ENCODE measurements at places on chromosomes 4 and X.

- no peak for DNase-seq
These were observed 70.5 kb downstream of the SEL1L3 start for GRCh38 chr4:25792200-25792791.

DNA sequence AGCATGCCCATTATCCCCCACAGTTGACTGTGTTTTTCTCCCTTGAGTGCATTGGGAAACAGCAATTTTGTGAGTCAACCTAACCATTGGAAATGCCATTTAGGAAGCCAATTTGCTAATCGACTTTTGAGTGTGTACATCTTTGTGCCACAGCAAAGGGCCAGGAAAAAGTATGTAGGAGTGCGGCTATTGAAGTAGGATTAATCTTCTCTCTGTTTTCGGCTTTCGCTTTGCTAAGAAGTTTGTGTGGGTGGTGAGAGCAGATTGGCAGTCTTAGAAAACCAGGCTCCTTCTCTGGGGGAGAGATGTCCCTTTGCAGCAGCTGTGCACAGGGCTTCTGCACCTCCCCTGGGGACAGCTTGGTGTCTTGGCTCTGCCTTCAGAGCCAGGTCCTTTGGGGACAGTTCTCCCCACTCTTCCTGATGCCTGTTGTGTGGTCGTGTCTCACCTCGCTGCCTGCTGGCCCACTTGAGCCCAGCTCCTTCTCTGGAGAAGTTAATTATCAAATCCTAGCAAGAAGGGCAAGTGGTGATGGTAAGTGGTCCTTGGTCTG is 74.5 kb downstream of the GEMIN8 start:
- DNase-seq: no peak

GRCh38 chr4:171962110-171962509 is 148.9 kb downstream of the GALNTL6 start:
- no peak for DNase-seq

GRCh38 chrX:133417364-133417763 is 2.1 kb upstream of the GPC4 start:
- DNase-seq: no peak

- no peak for DNase-seq
These were observed 14.2 kb downstream of the GRPR start for GRCh38 chrX:16137416-16138107.

DNA sequence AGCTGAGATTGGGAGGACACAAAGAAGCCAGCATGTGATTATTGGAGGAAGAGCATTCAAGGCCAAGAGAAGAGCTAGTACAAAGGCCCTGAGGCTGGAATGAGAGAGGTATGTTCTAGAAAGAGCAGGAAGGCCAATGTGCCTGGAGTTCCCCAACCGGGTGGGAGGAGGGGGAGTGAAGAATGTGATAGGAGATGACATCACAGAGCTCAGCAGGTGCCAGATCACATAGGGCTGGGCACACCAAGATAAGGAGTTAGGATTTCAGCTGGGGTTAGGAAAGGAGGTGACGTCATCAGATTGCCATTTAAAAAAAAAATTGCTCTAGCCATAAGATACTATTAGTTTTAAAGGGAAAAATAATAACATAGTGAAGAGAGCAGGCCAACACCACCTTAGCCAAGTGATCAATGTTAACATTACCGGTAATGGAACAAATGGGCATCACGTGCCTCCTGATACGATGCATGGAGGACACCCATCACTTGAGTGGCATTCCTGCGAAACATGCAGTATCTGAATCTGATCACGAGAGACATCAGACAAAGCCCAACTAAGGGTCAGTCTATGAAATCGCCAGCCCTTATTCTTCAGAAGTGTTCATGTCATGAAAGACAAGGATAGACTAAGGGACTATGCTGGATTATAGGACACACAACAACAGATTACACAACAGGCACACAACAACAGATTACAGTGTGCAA is 344.3 kb downstream of the BCOR start:
- DNase-seq: no peak

DNA sequence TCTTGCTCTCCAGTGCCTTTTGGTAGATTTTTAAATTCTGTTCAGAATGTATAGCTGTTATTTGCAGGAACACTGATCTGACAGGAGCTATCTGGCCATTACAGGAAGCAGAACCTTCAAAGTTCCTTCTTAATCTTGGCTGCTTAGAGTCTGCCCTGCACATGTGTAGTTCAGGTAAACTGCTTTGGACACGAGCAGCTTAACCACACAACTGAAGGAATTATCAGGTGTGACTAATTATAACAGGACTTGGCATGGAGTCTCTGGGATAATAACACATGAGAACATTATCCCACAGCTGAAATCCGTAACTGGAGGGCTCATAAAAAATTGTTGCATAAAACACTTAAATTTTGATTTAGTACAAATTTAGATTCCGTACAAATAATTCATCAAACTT is 11.6 kb upstream of the ING2 start:
- DNase-seq: no peak

DNA sequence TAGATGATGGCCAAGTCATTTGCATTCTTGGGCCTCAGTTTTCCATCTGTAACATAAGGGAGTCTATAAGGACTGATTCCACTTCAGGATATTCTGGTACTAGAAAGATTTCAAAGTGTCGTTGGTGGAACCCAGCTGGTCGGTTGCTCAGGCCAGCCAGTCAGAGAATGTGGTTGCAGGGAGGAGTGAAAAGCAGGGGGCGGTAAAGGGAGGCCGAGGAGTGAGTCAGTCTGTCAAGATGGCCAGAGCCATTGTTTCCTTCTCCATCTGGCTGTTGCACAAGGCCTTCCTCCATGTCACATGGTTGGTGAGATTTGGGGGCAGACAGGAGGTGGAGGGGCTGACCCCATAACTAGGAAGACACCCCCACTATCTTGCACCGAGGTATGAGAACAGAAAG is 38.2 kb downstream of the STARD8 start:
- no peak for DNase-seq

DNA sequence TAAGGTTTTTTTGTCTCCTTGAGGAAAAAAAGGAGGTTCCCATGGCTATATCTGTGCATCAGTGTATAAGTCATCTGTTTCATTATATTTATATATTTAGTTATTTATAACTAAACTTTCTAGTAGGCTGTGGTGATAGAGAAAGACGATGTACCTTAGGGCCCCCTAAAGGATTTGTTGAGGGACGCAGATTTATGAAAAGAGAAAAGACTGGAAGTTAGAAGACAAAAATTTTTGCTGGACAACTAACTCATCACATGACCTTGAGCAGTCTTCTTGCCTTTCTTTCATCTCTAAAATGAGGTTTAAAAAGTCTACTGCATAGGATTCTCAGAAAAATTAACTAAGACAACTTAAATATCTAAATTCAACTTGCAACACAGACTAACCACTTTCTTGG is 6.1 kb downstream of the GASK1B start:
- DNase-seq: no peak

Data from activated naive CD8-positive, alpha-beta T cell treated with anti-CD3 and anti-CD28 coated beads, Interleukin-2, amount 50 U/mL, for 16 hours (primary cell).